ENCODE measurements at places on chromosomes 11 and 22.
A peak's percentile ranks its signal among the peaks of the same experiment; 100 is the strongest.

DNA sequence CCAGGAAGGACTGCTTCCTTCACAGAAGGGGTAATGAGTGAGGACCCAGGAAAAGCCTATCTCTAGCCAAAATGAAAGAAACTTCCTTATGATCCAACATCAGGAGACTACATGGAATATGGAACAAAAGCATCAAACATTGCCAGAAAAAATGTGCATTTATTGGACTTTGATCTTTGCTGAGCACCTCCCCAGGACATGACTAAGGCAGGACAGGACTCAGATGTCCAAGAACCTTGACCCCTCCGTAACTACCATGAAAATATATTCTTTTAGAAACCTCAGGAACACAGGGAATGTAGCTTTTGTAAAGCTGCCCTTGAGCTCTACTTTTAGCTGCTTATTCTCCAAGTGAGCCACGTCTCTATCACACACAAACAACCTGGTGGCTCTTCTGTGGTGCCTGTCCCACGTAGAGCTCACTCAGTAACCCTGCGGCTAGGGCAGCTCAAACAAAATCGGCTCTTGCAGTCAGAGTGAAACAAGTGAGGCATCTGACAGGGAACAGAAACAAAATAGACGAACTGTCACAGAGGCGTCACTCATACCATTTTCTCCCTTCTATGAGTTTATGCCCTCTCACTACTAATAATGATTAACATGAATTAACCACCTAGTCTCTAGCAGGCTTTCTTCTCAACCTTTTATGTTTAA is 471.5 kb upstream of the API5 start:
- DNase-seq, result no peak

DNA sequence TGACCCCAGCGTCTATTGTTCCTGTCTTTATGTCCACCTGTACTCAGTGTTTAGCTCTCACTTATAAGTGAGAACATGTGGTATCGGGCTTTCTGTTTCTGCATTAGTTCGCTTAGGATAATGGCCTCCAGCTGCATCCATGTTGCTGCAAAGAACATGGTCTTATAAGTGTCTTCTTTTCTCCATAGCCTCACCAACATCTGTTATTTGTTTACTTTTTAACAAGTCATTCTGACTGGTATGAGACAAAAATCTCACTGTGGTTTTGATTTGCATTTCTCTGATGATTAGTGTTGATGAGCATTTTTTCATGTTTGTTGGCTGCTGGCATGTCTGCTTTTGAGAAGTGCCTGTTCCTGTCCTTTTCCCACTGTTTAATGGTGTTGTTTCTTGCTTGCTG is 21.7 kb upstream of the SLN start:
- no peak for DNase-seq

- DNase-seq, result peak; percentile 78
Observed at GRCh38 chr22:24134090-24134846, 47.0 kb upstream of the SUSD2 start.

DNA sequence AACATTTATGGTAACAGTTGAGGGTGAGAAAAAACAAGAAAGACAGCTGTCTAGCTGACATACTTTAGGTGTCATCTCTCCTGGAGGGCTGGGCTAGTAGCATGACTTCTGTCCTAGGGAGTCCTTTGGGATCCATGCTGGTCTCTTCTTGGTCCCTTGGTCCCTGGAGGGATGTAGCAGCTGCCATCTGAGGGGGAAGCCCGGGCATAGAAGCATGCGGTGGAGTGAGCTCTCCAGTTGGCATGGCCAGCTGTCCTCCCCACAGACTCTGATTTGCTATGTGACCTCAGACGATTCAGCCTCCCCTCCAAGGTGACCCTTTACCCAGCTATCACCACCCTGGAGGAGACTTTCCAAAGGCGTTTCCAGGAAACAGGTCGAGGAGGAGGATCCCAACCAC is 28.7 kb downstream of the POU2F3 start:
- no peak for DNase-seq

GRCh38 chr22:20115691-20116375 is at the start of gene RANBP1:
Gene RANBP1, plus strand, starts transcription at chr22:20116104. Its CDS starts 81 bp downstream, at chr22:20116185.
- no peak for DNase-seq

- DNase-seq, result no peak
Observed at GRCh38 chr22:17733466-17733865, 40.8 kb downstream of the BID start.

DNA sequence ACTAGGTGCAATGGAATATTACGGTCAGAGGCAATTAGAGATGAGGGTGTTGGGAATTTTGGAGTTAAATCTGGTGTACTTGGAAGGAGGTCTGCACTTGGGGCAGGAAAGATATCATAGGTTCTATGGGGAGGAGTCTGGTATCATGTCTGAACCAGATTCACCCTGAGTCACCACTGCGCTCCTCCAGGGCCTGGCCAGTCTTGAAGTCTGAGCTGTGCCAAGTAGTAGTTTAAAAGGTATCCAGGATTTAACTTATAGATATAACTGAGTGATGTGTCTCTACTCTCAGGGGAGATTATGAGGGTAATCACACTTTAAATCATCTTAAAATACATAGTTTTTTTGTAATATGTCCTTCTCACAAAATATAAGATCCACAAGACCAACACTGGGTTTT is 6.6 kb downstream of the CNGA4 start:
- DNase-seq, result no peak

DNA sequence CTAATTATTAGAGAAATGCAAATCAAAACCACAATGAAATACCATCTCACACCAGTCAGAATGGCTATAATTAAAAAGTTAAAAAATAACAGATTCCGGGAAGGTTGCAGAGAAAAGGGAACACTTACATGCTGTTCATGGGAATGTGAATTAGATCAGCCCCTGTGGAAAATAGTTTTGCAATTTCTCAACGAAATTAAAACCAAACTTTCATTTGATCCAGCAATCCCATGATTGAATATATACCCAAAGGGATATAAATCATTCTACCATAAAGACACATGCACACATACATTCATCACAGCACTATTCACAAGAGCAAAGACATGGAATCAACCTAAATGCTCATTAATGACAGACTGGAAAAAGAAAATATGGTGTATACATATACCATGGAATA is 32.5 kb downstream of the NOX4 start:
- DNase-seq, result no peak

GRCh38 chr11:17256512-17256911 is 20.0 kb upstream of the NUCB2 start:
- no peak for DNase-seq

- no peak for DNase-seq
Observed at GRCh38 chr11:68194675-68195294, 18.3 kb downstream of the KMT5B start.

DNA sequence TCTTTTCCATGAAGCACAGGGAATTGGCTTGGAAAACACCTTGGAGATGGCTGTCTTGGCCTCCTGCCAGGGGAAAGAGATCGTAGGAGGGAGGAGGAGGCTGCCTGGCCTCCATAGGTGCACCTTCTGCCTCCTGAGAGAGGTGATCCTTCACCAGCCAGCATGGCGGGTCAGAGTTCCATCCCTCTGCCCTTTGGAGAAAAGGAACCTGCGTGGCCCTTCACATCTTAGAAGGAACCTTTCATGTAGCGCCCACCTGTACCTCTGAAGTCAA is 58.2 kb upstream of the DRD2 start:
- no peak for DNase-seq

GRCh38 chr22:47807506-47807905 is 1045.1 kb downstream of the TBC1D22A start:
- DNase-seq, result no peak

DNA sequence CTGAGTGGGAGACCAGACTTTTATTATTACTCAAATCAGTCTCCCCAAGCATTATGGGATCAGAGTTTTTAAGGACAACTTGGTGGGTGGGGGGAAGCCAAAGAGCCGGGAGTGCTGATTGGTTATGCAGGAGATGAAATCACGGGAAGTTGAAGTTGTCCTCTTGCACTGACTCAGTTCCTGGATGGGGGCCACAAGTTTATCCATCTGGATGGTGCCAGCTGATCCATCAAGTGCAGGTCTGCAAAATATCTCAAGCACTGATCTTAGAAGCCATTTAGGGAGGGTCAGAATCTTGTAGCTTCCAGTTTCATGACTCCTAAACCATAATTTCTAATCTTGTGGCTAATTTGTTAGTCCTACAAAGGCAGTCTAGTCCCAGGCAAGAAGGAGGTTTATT is 53.5 kb upstream of the LMO1 start:
- DNase-seq, result no peak

DNA sequence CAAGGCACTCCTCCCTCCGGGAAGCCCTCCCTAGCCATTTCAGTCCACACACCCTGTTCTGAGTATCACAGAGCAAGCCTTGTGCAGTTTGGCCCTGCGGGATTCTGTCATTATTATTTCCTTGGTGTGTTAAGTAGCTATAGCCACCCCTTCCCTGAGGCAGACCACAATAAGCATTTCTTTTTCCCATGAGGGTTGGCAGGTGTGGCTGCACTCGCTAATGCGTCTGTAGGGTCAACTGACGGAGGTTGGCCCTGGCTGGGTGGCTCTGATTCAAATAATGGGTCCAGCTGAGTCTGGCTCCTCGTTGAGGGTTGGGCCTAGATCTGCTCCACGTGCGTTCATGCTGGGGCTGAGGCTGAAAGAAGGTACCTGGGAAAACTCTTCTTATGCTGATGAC is 5.1 kb downstream of the F2 start:
- DNase-seq, result no peak

Measured in CD8-positive, alpha-beta T cell (primary cell).